Right renal cortex interstitium (tissue), 3 donors: ENCODE measurements at places on chromosomes 12 and 14. TPM values are rescaled to one million over a fixed set of nuclear protein-coding genes. Genes with fewer than 3 reads are reported as not detected.

- DNase-seq, result no peak
Measured at GRCh38 chr14:103849151-103849886, 1.9 kb upstream of the PPP1R13B start.

DNA sequence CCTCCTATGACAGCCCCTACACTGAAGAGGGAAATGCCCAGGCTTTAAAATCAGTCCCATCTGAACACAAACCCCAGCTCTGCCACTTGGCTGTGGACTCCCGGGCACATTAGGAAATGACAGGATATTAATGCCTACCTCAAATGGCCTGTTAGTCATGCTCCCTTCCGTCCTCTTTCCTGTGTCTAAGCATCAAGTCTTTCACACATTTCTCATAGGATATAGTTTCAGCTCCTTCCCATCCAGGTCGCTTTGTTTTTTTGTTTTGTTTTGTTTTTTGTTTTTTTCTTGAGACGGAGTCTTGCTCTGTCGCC, 16.1 kb downstream of the PLEK2 start:
- no peak for DNase-seq

AJUBA gene
- 93.8 TPM for polyA plus RNA-seq

- no peak for DNase-seq
Measured at GRCh38 chr14:103501921-103502669, 20.5 kb downstream of the CKB start.

- no peak for DNase-seq
Measured at GRCh38 chr12:48686615-48687334, 4.7 kb upstream of the KANSL2 start.

DNA sequence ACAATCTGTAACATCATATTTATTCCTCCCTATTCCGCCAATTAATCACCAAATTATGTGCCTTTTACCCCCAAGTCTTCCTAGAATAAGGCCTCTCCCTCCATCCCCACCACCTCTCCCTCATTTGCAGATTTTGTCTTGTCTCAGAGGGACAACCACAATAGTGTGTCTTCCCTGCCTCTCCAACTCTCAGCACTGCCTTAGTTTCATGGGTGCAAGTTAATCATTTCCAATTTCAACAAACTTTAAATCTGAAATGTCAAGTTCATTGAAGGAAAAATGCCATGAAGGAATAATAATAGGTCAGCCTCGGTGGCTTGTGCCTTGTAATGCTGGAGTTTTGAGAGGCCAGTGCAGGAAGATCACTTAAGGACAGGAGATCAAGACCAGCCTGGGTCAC, 31.6 kb downstream of the RXYLT1 start:
- DNase-seq, result no peak

DNA sequence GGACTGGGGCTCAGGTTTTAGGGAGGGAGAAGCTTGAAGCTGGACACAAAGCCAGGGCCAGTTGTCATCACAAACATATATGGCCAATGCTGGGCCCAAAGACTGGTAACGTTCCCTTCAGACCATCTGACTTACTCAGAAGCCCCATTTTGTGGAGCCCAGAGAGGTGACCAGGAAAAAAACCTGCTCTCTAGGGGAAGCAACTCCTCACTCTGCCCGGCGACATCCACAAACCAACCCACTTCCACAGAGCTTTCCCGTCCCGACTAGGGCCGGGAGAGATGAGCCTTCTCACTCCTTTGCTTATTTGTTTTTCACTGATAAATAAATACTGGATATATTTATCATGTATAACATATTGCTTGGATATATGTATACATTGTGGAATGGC, 180.9 kb upstream of the RTL1 start:
- no peak for DNase-seq

DNA sequence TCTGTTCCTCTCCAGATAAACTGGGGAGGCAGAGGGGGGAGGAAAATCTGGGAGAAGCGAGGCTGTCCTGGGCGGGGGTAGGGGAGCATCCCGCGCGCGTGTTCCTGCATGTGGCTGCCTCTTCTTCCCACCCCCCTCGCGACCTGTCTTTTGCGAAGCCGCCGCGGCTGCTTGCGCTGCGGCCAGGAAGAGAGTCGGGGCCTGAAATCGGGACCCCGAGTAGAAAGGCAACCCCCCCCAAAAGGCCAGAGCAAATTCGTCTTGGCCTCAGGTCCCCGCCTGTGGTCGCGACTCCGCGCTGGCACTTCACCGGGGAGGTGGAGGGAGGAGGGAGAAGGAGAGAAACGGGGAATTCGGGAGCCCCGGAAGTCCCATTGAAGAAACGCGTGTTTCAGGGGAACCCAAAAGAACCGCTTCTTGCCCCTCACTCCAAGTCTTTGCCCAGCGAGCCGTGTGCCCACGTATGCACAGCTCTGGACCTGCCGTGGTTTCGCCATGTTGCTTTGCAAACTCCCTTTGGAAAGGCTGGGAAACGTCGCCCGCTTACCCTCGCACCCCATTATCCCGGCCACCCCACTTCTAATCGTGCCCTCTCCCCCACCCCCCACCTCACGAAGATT, 944 bp downstream of the CCND2 start:
- DNase-seq, result peak; percentile 31

KERA gene
- polyA plus RNA-seq, result not detected

- no peak for DNase-seq
Measured at GRCh38 chr12:124379938-124380754, 85.3 kb downstream of the RFLNA start.

EML5 gene
- polyA plus RNA-seq, result 2.8 TPM

- DNase-seq, result no peak
Measured at GRCh38 chr12:46396826-46397225, 24.3 kb upstream of the SLC38A2 start.
